A549 treated with CORT108297 at 1 μM for 4 hours (cell line): ENCODE measurements at places on chromosomes 7 and 10. TPM values are rescaled to one million over a fixed set of nuclear protein-coding genes. Genes with fewer than 3 reads are reported as not detected.

The ICA1 gene
- 0.88 to 1.9 TPM (median 1.0 TPM) in 5 replicates for total RNA-seq

The DDC gene
- total RNA-seq = 0.58 to 1.9 TPM (median 1.1 TPM) in 5 replicates

The HDAC9 gene
- total RNA-seq = 0.13 to 0.25 TPM (median 0.18 TPM) in 5 replicates

The MYOZ1 gene
- total RNA-seq = not detected in 5 replicates

The INSIG1 gene
- 14.6 to 19.9 TPM (median 16.7 TPM) in 5 replicates for total RNA-seq

The TRPV6 gene
- not detected in 5 replicates for total RNA-seq
